Fibroblast of the aortic adventitia (primary cell): ENCODE measurements at places on chromosomes 4 and X. TPM values are rescaled to one million over a fixed set of nuclear protein-coding genes. Genes with fewer than 3 reads are reported as not detected.

Gene ADH1B
- total RNA-seq = 535 and 1,346 TPM in 2 replicates

Gene FGD1
- total RNA-seq = 11.1 and 11.9 TPM in 2 replicates

Gene LCORL
- total RNA-seq = 6.7 and 11.0 TPM in 2 replicates

Gene SLC6A8
- total RNA-seq = 5.6 and 8.8 TPM in 2 replicates

Gene RBM46
- 0.57 TPM in 1 of 2 replicates, not detected in the other for total RNA-seq

Gene SLITRK2
- total RNA-seq = not detected in 2 replicates

Gene ASB12
- total RNA-seq = not detected in 2 replicates

Gene ATP1B4
- not detected in 2 replicates for total RNA-seq

Gene SYN1
- total RNA-seq = 0.09 TPM in 1 of 2 replicates, not detected in the other

Gene CYTL1
- total RNA-seq = 12.5 TPM in 1 of 2 replicates, not detected in the other

Gene SFRP2
- total RNA-seq = 0.27 and 1.8 TPM in 2 replicates

Gene TLR7
- total RNA-seq = not detected in 2 replicates

Gene NAP1L5
- 6.0 and 11.3 TPM in 2 replicates for total RNA-seq

Gene ADAM29
- total RNA-seq = not detected in 2 replicates

Gene ZNF732
- 0.27 and 0.57 TPM in 2 replicates for total RNA-seq

Gene MAGEE2
- total RNA-seq = not detected in 2 replicates

Gene AFM
- total RNA-seq = not detected in 2 replicates

Gene RXFP1
- 17.8 TPM in 1 of 2 replicates, not detected in the other for total RNA-seq
